ENCODE measurements at places on chromosomes 12 and 14.
A peak's percentile ranks its signal among the peaks of the same experiment; 100 is the strongest.

- DNase-seq: no peak
These were observed 136.3 kb downstream of the SCARB1 start for GRCh38 chr12:124727264-124727800.

- no peak for DNase-seq
These were observed 6.7 kb downstream of the CFL2 start for GRCh38 chr14:34707722-34708121.

DNA sequence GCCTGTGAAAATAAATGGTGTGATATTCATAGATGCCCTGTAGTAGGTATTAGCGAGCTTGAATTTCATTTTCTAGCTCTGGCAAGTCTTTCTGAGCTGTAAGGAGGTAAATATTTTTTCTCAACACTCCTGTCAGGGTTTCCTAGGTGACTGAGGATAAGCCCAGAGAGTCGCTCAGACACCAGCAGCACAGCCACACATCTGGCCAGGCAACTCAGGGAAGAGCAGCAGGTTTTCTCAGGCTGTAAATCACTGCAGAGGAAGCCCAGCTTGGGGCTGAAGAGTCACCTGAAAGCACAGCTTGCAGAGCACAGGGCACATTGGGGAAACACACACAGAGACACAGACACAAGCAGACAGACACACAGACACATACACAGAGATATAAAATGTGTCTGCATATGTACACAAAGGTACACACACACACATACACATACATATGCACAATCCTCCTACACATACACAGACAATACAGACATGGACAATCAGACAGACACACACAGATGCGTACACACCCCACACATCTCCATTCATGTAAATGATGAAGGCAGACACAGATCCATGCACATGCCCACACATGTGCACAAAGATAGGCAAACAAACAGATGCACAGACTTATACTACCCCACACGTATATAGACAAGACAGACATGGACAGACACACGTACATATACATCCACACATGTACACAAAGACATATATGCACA is 232.0 kb upstream of the TMTC1 start:
- no peak for DNase-seq

GRCh38 chr12:464484-465267 is 4.9 kb downstream of the B4GALNT3 start:
- DNase-seq: peak; percentile 15

- peak; percentile 52 for DNase-seq
These were observed 75.2 kb upstream of the FBRSL1 start for GRCh38 chr12:132414634-132415326.

DNA sequence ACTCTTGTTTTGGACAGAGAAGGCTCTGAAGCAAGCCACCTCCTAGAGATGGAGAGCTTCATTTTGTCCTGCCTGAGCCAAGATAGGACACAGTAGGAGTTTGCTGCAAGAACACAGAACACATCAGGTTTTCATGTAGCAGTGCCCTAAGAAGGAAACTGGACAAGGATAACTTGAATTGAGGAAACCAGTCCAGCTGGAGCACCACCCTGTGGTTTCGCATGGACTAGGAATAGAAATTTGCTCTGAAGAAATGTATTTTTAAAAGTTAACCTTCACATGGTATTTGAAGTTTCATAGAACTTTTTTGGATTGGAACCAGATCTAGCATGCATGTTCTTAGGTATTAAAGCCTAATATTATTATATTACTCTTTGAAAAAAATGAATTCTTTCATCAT is 68.8 kb downstream of the RERG start:
- no peak for DNase-seq

DNA sequence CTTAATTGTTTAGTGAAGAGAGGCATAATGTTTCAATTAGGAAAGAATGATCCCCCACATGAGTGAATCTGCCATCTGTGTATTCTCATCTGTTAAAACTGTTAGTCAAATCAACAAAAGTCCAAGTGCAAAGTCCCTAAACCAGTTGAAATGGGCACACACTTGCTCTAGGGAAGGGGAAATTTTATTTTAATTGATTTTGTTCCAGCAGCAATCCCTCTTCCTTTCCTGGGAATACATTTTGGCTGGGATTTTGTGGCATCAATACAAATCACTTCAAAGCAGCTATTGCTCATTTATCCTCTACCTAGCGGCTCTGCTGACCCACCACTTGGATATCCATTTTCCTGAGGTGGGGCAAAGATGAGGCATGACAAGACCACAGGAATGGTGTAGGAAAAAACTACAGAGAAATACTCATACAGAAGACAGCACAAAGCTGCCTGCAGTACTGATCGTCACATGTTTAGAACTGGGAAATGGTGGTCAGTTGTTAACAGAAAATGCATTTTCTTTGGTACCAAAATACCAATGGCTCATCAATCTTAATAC is 9.8 kb upstream of the SSTR1 start:
- no peak for DNase-seq

DNA sequence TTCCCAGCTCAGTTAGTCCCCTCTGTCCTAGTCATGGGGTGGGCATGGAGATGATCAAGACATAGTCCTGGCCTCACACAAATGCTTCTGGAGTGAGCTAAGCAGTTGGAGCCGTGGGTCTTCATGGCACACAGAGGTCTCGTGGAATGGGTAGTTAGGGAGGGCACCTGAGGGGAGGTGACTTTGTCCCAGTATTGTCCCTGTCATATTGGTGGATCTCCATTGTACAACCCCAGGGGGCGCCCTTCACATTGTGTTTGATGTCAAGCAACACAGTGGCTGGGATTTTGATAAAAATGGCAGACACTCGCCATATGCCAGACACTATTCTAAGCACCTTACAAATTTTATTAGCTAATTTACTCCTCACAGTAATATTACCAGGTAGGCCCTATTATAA is 175.4 kb upstream of the LHX5 start:
- no peak for DNase-seq

- DNase-seq: no peak
These were observed 25.7 kb downstream of the FGF23 start for GRCh38 chr12:4353785-4354208.

DNA sequence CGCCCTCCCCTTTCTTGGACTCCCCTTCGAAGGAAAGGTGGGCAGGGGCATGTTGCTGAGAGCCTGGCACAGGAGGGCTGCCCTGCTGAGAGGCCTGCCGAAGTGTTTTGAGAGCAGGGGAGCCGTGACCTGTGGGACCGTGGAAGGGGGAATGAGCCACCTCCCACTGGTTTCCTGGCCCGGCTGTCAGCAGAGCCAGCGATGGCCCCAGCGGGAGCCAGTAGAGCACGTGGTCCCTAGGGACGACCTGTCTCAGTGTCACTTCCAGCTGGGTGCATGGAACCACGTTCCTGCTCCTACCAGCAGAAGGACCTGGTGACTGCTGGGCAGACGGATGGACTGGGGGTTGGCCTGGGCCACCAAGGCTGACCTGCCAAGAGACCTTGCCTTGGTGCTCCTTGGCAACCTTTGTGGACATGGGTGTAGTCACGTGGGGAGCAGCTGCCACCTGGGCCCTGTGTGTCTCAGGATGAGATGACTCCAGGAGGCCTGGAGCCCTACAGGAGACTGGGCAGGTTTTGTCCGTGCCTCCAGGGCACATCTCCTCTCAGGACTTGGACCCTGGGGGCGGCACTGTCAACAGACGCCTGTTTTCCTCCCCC is 34.6 kb downstream of the BEGAIN start:
- DNase-seq: no peak

GRCh38 chr12:32515137-32515873 is 115.9 kb downstream of the FGD4 start:
- no peak for DNase-seq

DNA sequence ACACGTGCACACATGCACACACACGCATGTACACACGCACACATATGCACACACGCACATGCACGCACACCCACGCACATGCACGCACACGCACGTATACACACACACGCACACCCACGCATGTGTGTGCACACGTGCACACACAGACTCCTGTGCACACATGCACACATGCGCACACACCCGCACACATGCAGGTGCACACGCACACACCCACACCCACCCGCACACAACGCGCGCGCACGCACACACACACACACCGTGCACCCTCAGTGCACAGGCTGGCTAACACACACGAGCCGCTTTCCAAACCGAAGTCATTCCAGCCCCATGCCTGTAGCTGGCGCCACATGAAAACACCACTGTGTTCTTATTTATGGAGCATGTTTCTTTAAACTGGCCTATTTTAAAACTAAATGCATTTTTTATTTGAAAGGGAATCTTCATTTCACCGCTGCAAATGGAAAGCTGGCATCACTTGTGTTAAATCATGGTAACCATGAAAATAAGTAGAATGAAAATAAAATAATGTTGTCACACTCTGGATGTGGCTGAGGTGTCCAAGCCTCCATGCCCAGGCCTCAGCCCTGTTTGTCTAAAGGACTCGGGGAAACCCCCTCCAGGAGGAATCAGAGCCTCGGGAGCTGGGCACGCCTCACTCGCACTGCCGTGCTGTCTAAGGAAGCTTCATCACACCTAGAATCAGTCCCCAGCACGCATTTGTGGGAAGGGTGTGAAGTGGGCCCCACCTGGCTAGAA is 45.1 kb downstream of the GALNT9 start:
- DNase-seq: peak; percentile 13

GRCh38 chr12:68393417-68393816 is 61.3 kb upstream of the MDM1 start:
- DNase-seq: no peak

- DNase-seq: peak; percentile 19
These were observed 187.1 kb downstream of the TSPAN9 start for GRCh38 chr12:3263939-3264922.

- DNase-seq: peak; percentile 32
These were observed 20.0 kb upstream of the FICD start for GRCh38 chr12:108495054-108495453.

DNA sequence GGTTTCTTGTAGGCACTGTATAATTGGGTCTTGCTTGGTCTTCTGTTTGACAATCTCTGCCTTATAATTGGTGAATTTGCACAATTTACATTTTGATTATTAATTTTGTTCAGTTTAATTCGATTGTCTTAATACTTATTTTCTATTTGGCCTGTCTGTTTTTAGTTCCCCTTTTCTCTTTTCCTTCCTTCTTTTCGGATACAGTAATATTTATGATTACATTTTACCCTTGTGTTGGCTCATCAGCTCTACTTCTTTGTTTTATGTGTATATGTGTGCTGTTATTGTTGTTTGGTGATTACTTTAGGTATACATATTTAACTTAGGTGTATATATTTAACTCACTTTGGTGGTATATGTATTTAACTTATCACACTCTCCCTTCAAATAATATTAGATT is 12.8 kb upstream of the BEGAIN start:
- no peak for DNase-seq

GRCh38 chr12:26841085-26841484 is 8.1 kb upstream of the ITPR2 start:
- no peak for DNase-seq

- DNase-seq: no peak
These were observed 10.4 kb upstream of the STRN3 start for GRCh38 chr14:31036552-31036951.

DNA sequence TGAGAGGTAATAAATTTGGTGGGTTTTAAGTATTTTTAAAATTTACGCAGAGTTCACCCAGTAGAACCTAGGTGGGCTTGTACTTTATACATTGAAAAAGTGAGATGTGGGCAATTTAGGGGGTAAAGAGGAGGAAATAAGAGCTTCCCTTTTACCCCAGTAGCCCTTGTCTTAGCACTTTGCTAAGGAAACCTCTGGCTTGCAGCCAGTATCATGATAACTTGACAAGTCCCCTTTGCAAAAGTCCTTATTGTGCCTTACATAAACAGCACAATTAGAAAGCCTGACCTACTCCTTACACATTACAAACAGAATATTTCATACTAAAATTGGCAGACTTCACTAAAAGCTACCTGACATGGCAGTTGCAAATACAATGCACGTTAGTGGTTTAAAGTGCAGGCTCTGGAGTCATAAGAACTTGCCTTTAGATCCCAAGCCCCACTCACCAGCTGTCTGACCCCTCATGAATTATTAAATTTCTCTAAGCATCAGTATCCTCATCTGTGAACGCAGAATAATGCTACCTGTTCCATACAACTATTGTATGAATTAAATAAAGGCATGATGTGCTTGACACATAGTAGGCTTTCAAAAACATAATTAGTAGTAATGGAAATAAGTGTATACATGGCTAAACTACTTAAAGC is 53.2 kb upstream of the NELL2 start:
- no peak for DNase-seq

DNA sequence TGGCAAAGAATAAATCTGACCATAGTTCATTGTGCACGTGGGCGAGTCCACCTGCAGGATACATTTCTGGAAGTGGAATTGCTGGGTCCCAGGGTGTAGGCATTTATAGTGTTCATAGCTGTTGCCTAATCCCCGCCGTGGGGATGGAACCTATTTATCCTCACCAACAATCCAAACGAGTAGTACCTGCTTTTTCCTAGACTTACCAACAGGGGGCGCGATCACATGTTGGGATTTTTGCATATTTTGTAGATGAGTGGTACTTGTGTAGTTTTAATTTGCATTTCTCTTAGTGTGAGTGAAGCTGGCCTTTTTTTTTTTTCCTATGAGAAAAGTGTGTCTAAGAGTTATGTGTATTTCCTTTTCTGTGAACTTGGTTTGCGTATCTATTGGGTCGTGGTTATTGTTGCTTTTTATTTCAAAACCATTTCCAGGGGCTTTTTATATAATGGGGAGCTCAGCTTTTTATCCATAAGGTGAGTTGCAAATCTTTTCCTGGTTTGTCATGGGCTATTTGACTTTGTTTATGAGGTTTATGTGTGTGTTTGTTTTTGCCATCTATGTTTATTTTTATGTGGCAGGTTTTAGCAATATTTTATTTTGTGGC is 67.2 kb downstream of the CCDC92 start:
- peak; percentile 30 for DNase-seq

- DNase-seq: no peak
These were observed 13.2 kb upstream of the SERPINA3 start for GRCh38 chr14:94598816-94599655.

DNA sequence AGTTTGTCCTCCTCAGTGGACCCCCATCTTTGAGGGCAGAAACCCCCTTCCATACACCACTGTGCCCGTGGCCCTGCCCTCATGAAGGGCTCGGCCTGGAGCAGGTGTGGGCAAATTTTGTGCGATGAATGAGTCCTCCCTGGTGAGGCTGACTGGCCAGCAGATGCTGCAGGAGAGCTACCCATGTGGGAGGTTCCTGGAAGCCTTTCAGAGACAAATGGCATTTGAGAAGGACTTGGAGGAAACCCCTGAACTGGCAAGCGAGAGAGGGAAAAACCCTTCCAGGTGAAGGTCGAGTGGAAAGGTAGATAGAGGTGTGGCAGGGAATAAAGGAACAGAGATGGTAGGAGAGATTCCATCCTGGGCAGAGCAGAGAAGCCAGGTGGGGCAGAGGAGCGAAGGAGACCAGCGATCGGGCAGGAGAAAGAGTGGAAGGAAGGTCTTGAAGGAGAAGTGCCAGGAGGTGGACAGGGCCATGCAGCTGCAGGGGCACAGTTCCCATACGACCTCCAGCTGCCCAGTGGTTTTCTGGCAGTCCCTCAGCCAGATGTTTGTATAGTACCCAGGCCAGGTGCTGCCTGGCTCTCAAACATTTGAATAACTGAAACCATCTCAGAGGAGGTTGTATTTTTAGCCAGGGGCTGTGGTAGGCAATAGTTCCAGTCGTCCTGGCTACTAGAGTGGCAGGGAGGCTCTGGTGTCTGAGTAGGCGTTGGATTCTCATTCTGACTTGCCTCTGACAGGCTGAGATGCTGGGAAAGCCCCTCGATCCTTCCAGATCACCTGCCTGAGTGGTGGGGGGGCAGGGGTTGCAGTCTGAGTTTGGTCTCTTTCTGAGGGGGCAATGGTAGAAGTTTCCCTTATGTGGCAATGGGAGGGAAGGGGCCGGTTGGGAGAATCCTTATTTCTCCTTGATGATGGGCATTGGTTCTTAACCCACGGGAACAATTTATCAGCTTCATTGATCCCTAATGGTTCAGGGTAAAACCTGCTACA is 40.1 kb downstream of the FBXL14 start:
- no peak for DNase-seq

Measured in NCI-H1694 treated with DMSO at 0.1 percent for 48 hours (cell line).